ENCODE measurements at places on chromosomes 4 and X. TPM values are rescaled to one million over a fixed set of nuclear protein-coding genes. Genes with fewer than 3 reads are reported as not detected.

DNA sequence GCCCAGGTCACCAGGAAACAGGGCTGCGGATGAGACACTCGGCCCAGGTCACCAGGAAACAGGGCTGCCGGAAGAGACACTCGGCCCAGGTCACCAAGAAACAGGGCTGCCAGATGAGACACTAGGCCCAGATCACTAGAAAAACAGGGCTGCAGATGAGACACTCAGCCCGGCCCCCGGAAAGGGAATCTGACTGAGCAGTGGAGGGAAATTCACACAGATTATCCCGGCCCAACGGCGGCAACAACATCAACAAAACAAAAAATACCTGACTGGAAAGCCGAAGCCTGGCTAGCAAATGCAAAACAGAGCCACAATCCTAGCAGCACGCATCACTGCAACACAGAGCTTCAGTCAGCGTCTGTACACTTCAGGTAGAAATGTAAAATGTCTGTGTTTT is 20.7 kb downstream of the AFAP1 start:
- DNase-seq = no peak

DNA sequence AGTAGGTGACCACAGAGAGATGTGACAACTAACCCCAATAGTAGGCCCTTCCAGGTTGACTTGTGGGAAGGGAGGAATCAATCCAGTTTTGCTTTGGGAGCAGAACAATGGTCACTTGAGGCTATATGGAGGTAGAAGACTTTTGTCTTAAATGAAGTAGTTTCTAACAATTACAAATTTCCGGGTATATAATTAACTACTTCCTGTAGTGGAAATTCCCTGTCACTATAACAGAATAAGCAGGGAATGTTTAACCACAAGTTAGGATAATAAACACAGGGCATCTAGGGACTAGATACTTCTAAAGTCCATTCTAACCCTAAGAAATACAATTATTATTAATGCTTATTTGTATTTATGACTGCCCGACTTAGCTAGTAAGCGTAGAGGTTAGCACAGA is 99.0 kb upstream of the TRPC3 start:
- DNase-seq = no peak

DNA sequence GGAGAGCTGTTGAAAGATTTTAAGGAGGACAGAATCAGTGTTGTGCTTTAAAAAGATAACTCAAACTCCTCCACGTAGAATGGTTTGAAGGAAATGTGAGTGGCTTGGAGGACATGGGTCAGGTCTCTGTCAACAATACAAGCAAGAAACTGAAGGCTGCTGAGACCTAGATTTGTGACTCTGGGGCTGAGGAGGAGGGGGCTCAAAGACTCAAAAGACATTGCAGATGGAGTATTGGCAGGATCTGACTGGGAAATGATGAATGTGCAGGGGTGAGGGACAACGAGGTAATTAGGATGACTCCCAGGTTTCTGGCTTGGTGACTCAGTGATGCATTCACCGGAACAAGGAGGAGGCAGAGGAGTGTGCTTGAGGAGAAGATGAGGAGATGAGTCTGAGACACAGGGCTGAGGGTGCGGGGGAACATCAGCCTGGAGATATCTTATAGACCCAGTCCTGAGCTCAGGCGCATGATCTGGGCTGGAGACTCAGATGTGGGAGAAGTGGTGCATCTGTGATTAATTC is 3.3 kb upstream of the RPS4X start:
- no peak for DNase-seq

DNA sequence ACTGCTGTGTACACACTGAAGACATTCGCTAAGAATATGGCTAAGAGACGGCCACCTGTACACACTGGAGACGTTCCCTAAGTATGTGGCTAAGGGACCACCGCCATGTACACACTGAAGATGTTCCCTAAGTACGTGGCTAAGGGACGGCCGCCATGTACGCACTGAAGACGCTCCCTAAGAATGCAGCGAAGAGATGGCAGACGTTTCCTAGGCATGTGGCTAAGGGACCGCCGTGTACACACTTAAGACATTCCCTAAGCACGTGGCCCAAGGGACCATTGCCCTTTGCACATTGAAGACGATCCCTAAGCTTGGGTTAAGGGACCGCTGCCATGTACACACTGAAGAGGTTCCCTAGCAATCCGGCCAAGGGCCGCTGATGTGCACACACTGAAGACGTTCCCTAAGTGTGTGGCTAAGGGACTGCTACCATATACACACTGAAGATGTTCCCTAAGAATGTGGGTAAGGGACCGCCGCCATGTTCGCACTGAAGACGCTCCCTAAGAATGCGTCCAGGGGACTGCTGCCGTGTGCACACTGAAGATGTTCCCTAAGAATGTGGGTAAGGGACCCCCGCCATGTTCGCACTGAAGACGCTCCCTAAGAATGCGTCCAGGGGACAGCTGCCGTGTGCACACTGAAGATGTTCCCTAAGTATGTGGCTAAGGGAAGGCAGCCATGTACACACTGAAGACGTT is 36.7 kb downstream of the DHRSX start:
- no peak for DNase-seq

SUPT20HL1 gene
- not detected for total RNA-seq

FDCSP gene
- not detected for total RNA-seq

LDOC1 gene
- 5.9 TPM for total RNA-seq

FRMD7 gene
- total RNA-seq = not detected

KCNIP4 gene
- not detected for total RNA-seq

C4orf51 gene
- total RNA-seq = not detected

NAA11 gene
- not detected for total RNA-seq
